ENCODE measurements at places on chromosomes 1 and 21. TPM values are rescaled to one million over a fixed set of nuclear protein-coding genes. Genes with fewer than 3 reads are reported as not detected.

The ASTN1 gene
- not detected for total RNA-seq

The HHIPL2 gene
- total RNA-seq, result 0.50 TPM

The PTPRU gene
- 0.13 TPM for total RNA-seq

The RGS1 gene
- 15.7 TPM for total RNA-seq

The CR1L gene
- total RNA-seq, result not detected

The PYHIN1 gene
- 12.5 TPM for total RNA-seq

Measured in activated CD8-positive, alpha-beta T cell treated with anti-CD3 and anti-CD28 coated beads, Interleukin-2, amount 10 ng/mL, durations not matched to agents 7 days and 5 days (primary cell).